ENCODE measurements at places on chromosomes 4 and X.

DNA sequence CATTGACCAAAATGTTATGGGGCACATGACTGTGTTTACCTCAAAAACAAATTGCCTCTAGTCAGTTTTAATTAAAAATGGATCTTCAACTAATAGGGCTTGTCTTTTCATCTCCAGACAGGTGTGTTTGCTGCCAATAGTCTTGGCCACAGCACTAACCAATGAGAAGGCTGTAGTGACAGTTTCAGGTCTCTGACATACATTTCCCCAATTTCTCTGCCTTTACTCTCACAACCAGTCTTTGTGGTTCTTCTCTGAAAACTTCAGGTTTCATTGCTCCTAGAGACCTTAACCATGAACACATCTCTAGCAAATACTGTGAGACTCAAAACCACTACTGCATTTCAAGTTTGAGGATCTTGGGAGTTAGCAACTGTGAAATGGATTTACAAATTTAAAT is 3.5 kb upstream of the EDNRA start:
- no peak for DNase-seq

DNA sequence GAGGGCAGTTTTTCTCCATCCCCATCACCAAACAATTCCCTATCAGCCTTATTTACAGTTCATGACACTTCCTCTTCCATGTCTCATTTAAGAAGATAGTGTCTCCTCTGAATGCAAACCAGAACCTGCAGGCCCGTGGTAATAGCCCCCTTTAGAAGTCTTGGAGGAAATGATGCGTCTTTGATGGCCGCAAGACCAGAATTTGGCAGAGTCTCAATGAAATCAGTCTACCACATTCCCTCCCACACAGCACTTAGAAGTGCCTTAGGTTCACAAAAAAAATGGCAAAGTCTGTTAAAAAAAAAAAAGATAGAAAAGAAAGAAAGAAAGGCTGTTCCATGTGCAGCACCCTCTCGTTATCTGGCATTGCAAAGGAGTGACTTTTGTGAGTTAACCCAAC is 2.1 kb upstream of the KDR start:
- DNase-seq, result no peak

GRCh38 chrX:121307449-121307848 is 260.0 kb downstream of the GLUD2 start:
- DNase-seq, result no peak

DNA sequence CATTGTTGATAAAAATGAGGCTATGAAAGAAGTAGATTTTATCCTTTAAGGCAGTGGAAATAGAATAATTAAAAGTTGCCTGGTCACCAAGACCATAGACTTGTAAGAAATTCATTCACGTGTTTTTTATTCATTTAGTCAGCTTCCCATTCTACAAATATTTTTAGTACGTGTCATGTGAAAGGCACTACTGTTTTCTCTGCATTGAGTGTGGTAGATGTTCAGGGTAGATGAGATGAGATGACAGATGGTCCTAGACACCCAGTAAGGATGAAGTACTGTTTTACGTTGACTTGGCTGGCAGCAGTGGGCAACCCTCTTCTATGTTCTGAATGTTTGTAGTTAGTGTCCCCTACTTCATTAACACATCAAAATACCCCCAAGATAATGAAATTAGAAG is 228.1 kb downstream of the ARHGAP24 start:
- no peak for DNase-seq

DNA sequence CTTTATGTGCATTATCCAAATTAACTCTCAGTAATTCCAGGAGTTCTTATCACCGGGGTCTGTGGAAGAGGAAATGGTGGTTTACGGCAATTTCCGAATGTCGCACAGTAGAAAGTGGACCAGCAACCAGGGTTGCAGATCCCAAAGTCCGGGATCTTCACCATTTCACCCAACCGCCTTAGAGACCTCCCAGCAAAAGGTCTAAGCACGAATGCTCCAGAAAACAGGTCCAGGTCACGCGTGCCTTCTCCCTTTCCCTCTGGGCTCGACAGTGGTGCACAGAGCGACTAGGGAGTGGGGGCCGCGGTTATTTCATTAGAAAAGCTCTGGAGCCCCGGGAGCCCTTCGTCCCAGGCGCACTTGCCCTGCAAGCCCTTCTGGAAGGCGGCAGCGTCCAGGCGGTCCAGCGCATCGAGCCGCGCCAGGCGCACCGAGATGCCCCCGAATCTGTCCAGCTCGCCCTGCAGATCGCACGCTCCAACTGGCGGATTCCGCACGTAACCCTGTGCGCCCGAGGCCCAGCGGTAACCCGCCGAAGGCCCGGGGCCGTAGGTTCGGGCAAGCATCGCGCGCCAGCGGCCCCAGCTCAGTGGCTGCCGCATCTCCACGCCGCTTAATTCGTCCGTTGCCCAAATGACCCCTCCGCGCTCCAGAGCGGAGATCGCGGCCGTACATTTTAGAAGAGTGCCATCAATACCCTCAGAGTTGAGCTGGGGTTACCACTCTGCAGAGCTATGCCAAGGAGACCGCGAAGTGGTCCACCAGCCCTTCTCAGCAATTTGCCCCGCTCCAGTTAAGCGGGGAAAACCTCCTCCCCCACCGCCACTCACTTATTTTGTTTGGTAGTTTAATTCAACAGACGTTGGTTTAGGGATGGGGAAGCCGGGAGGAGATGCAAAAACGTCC is at the start of gene NUDT6:
Gene NUDT6 (minus strand): TSS at position 627 of the 906 bp plus-strand sequence. CDS start 25 bp downstream, at position 602.
- DNase-seq, result peak; percentile 75

DNA sequence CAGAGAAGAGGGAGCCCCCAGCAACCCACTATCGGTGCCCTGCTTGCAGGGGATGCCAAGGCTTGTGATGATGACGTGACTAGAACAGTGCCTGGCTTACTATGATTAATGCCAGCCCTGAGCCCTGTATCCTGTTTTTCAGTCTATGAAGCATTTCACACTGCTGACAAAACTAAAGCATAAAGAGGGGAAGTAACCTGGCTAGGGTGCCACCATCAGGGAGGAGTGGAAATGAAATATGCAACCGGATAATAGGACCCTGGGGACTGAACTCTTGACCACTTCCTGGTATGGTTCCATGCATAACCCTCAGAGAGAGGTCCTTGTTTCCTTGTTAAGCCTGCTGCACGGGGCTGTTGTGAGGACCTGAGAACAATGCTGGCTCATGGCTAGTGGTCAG is 50.3 kb downstream of the MED28 start:
- no peak for DNase-seq

- DNase-seq, result no peak
Observed at GRCh38 chr4:54683616-54684346, 26.0 kb downstream of the KIT start.

GRCh38 chrX:17931855-17932254 is 70.8 kb upstream of the RAI2 start:
- DNase-seq, result no peak

- no peak for DNase-seq
Observed at GRCh38 chr4:95290702-95291101, 258.1 kb downstream of the UNC5C start.

- no peak for DNase-seq
Observed at GRCh38 chr4:71259911-71260331, 78.9 kb upstream of the SLC4A4 start.

DNA sequence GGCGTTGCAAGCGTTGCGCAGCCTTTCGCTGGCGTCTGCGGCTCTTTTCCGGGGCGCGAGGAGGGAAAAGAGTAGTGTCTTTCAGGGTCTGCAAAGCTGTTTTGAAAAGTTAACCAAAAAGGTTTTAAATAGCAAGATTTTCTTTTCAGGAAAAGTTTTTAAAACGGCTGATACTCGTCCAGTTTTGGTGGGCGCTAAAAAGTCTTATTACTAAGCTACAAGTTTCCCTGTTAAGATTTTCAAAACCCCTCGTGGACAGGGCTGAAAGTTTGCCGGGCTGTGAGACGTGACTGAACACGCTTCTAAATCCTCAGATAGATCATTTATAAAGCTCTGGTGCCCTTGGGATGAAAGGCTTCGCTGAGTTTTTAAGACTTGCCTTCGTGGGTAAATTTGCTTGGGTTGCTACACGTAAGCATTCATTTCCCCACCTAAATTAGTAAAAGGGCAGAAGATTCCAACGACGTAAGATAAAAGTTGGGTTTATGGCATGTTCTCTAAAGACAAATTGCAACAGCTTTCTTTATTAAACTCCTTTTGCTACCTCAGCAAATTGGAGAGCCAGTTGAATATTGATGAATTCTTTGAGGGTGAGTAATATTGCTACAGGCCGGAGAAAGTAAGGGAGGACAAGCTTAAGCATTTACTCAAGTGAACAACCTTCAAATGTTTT is 91.5 kb downstream of the HPRT1 start:
- no peak for DNase-seq

DNA sequence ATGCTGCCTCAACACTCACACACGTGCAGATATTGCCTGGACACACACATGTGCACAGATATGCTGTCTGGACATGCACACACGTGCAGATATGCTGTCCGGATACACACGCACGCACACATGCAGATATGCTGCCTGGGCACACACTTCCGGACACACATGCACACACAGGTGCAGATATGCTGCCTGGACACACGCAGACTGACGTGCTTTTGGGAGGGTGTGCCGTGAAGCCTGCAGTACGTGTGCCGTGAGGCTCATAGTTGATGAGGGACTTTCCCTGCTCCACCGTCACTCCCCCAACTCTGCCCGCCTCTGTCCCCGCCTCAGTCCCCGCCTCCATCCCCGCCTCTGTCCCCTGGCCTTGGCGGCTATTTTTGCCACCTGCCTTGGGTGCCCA is 14.7 kb downstream of the FGFRL1 start:
- no peak for DNase-seq

DNA sequence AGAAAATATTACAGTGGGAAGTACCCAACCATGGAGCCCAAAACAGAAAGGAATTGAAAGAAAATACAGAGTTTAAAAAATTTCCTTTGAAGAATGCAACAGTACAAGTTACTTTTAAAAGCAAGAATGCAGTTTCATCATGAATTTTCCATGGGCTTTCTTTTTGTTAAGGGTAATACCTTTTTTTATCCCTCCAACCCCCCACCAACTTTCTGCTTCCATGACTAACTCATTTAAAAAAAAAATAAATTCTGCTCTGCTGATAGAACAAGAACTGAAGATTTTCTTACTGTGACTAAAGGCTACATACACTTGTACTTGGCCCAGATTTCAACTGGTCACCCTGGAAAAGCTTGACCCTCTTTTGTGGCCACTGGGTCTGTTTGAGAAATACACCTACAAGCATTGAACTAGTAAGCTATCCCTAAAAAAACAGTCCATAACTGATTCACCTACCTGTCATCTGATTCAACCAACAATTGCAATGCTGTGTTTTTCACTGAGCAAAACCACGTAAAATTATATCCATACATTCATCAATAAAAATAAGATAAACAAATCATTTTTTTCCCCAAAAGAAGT is 214.2 kb downstream of the NSUN7 start:
- no peak for DNase-seq

GRCh38 chr4:31548823-31549222 is 828.7 kb downstream of the PCDH7 start:
- DNase-seq, result no peak

DNA sequence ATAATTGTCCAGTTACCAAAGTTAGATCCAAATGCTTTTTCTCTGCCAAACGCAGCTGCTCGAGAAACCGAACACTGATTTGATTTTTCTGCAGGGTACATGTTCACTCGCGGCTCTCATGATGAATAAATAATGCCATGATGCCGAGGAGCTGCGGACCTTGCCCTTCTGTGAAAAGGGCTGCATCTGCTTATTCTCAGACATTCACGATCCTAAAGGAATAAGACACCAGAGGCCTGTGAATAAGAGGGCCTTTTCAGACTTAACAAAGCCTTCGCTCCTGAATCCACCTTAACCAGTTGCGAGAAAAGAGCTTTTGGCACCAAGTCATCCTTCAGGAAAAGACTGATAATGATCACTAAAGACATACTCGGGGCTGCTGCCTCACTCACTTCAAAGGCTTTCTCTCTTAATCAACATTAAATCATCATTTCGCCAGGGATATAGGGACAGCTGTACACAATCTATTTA is 147.5 kb downstream of the FBXO8 start:
- DNase-seq, result no peak
